NB4 (cell line): ENCODE measurements at places on chromosomes 2 and 18.
A peak's percentile ranks its signal among the peaks of the same experiment; 100 is the strongest.

DNA sequence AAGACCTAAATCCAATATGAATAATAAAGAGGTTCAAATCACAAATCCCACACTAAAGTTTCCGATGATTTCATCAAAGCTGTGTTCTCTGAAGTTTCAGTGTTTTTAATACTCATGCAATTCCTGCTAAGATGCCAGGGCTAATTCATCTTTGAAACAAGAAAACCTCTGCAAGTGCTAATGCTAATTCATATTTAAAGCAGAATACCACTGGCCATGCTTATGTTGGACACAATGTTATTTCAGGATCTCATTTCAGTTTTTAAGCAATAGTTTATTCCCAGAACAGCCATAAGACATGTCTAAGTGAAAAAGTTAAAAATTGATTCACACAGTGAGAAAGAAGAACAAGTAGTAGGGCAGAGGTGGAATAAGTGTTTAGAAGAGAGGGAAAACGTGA is 62.8 kb downstream of the GRB14 start:
- no peak for DNase-seq

GRCh38 chr2:182890773-182891378 is 24.4 kb upstream of the FRZB start:
- DNase-seq = no peak

- no peak for DNase-seq
These were observed 253.2 kb downstream of the NEDD4L start for GRCh38 chr18:58297198-58297597.

DNA sequence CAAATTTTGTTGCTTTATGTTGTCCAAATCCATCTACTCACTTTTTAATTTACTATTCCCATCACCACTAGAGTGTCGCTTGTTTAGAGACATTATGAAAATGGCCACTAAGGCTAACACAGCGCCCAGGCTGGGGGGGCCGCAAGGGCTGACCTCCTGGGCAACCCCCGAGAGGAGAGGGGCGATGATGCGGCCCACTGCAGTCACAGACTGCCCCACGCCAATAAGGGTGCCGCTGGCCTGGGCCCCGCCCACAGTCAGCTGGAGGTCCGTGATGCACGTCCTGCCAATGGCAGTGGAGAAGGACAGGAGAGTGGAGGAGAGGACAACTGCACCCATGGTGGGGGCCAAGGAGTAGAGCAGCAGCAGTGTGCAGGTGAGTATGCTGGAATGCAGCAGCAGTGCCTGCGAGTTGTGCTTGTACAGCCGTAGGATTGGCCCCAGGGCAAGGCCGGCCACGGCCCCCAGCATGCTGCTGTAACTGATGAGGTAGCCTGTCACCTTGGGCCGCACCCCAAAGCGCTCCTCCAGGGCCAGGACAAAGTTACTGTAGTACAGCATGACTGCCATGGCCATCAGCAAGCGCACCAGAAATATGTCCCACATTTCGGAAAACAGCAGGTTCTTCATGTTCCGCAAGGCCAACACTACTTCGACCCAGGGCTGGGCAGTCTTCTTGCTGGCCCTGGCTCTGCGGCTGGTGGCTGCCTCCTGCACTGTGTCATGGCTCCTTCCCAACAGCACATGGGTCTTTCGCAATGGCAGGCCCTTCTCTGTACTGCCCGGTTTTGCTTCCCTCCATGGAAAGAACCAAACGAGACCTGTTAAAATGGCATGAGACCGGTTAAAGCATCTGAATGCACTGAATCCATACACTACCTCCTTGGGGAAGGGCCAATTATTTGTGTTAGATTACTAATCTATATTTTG is 43.2 kb upstream of the TMEM182 start:
- DNase-seq = no peak

- no peak for DNase-seq
These were observed 73.4 kb downstream of the VWC2L start for GRCh38 chr2:214484239-214484638.

DNA sequence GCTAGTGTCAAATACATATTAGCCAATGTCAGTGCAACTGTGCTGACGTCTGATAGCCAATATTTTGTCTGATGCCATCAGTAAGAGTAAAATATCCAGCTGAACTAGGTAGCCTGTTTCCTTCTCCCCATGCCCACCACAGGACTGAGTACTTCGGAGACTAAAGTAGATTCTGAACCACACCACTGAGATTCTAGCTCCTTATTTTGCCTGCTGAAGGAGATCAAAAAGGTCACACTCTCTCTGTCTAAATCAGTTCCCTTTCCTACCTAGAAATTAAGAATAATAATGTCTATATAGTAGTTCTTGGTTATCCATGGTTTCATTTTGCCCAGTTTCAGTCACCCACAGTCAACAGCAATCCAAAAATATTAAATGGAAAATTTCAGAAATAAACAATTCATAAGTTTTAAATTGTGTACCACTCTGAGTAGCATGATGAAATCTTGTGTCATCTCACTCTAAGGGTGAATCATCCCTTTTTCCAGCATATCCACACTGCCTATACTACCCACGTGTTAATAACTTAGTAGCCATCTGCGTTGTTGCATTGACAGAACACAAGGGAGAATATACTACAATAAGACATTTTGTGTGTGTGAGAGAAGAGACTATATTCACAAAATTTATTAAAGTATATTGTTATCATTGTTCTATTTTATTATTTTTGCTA is 1043.3 kb upstream of the PIK3C3 start:
- no peak for DNase-seq

GRCh38 chr18:57146956-57147636 is at the start of gene BOD1L2:
Gene BOD1L2, plus strand, starts transcription at chr18:57147087. Its CDS starts 226 bp downstream, at chr18:57147313.
- DNase-seq = no peak

DNA sequence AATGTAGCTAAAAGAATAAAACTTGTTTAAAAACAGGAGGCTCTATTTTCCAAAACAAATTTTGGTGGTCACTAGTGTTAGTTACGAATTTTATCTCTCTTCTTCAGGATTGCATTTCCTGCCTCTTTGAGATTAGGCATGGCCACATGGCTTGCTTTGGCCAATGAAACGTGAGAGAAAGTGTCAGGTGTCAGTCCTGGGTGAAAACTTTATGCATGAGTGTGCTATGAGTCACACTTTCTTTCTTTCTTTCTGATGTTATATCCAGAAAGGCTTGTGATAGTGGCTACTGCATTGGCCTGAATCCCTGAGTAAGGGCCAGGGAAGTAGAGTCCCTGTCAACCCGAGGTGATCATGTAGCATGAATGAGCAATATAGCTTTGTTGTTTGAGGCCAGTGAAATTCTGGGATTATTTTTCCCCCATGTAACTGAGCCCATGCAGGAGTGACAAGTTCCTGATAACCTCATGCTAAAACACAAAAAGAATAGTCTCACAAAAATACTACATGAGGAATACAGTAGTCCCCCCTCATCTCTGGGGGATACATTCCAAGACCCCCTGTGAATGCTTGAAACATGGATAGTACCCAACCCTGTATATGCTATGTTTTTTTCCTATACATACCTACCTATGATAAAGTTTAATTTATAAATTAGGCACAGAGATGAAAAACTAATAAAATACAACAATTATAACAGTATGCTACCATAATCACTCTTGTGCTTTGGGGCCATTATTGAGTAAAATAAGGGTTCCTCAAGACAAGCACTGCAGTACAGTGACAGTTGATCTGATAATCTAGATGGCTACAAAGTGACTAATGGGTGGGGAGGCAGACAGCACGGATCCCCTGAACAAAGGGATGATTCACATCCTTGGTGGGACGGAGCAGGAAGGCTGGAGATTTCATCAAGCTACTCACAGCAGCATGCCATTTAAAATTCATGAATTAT is 109.5 kb downstream of the CDC42EP3 start:
- peak; percentile 91 for DNase-seq

DNA sequence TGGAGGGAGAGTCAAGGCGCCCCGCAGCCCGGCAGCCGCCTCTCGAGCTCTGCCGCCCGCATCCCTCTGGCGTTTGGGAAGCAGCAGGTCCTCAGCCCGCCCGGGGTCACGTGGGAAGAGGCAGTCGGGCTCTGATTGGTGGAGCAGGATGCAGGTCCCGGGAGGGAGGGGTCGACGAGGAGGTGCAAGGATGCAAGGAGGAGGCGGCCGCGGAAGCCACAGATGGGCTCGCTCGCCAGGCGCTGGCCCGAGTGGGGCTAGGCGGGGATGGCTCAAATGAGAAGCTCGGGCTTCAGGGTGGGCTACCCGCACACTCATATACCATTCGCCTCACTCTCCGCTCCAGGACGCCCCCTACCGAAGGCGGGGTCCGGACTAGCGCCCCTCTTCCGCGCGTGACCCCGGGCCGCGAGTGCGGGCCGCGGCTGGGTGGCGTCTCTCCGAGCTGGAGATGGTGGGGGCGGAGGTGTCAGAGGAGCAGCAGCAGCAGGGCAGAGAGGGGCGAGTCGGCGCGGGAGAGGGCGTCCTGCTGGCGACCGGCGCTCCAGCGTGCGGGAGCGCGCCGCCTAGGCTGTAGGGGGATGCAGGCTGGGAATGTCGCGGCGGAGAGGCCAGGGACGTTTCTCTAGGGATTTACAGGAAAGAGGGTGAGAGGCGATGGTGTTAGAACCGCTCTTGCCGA is at the start of gene TMEFF2:
Gene TMEFF2 (minus strand): TSS at position 68 of the 682 bp plus-strand sequence. CDS start 409 bp downstream, outside the sequence.
- DNase-seq = no peak

GRCh38 chr2:1916881-1917280 is 172.6 kb upstream of the PXDN start:
- no peak for DNase-seq

DNA sequence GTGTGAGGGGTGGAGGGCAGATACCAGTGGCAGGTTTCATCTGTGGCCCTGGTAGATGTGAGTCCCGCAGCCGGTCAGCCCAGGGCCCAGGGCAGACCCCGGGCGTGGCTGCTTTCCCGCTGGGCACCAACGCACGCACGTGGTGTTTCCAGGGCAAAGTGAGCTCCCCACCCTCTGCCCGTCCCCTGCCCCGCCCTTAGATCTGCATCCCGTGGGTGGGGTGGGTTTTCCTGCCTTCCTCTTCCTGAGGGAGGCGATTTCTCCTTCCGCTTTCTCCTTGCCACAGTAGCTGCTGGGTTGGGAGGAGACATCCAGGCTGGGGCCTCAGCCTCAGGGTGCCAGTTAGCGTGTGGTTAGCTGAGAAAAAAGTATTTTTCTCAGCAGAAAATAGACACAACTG is 49.6 kb downstream of the ODC1 start:
- DNase-seq = no peak

- DNase-seq = no peak
These were observed 70.7 kb downstream of the TANK start for GRCh38 chr2:161230959-161231358.

GRCh38 chr2:157592374-157592773 is 36.3 kb downstream of the ACVR1C start:
- DNase-seq = no peak

GRCh38 chr18:32441533-32441932 is 29.1 kb downstream of the GAREM1 start:
- DNase-seq = no peak

DNA sequence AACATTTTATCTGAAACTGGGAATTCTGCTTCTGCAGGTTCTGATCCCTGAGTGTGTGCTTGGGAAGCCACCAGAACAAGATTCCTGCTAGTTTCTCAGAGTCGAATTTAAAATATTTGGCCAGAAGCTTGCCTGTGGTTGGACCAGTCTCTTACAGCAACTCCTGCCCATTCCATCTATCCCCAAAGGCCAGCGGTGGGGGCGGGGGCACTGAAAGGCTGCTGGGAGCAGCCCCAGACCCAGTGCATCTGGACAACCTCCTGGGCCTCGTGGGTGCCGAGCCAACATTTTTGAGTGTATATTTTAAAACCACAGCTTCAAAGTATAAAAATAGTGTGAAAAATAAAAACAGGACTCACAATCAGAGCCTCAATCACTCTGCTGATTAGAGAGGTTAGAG is 38.6 kb upstream of the ZFP36L2 start:
- DNase-seq = no peak

DNA sequence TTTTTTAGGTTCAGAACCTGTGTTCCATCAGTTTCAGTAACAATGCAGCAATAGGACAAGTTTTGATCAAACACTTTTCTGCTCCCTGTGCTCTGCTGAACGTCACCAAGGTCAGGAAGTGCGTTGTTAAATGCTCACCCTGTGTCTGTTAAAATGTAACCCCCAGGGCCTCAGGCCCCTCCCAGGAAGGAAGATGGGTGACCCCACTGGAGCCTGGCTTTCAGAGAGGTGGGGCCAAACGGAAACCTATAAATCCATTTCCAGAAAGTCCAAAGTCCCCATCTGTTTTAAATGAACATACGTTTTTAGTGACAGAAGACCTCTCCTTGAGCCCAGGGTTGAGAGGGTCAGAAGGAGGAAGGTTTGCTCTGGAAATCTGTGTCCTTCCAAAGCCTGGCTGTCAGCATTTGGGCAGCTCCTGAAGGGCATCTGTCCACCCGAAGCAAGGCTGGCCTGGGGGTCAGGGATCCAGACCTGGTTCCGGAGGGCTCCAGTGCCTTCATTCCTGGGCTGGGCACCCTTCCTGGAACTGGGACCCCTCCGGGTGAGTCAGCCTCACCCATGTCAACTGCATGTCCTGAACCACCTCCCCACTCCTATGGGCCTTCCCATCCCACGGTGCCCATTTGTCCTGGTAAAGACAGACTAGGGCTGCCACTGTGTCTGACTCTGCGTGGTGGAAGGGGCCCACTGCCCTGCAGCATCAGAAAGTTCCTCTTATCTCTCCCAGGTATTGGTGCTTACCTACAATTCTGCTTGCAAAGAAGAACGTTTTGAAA is 117.4 kb upstream of the COPS8 start:
- DNase-seq = no peak

- DNase-seq = peak; percentile 89
These were observed 107.3 kb upstream of the ZFP36L2 start for GRCh38 chr2:43333656-43334144.

DNA sequence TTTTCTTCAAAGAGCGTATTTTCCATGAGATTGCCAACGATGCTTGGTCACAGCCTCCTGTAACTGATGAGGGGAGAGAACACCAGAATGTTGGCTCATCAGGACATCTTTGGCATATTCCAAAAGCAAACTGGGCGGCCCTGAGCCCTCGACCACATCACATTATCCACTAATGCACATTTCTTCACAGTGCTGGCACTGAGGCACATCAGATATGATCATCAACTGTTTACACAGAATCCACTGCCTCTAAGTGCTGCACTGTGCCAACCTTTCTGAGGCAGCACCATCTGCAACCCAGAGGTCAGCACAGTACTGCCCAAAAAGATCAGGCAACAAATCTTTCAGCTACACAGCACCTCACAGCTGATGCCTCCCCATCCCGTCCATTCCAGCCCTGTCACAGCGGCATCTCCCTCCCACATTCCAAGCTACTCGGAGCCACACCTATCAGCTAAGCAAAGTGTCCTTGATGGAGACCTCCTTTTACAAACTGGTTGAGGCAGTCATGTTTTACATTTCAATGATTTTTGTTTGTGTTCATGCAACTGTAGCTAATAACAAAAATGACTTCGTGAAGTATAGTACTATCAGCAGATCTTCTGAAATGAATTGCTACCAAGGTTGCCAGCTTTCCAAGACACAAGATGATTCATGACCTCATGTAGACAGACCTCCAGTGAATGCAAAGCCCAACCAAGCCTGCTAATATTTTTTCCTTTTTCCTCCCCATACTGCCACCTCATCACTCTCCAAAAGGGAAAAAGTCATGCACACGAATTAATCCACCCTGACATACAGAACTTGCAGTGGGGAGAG is 32.3 kb downstream of the MYO5B start:
- DNase-seq = no peak

DNA sequence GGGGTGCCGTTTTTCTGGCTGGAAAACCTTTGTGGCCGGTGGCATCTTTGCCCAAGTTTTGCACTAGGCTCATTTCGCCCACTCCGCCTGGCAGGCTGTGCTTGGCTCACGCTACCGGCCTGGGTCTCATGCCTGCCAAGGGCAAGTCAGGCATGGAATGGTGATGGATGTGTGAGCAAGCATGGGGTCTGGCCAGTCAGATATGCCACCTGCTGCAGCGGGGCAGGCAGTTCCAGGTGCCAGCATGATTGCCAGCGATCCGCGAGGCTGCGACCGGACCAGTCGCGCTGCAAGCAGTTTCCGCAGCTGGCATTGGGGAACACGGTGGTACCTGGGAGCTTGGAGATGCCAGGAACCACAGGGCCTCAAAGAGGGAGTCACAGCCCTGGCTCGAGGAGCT is 40.6 kb downstream of the TAF1B start:
- DNase-seq = no peak
